ENCODE measurements at places on chromosomes 12 and 14.

DNA sequence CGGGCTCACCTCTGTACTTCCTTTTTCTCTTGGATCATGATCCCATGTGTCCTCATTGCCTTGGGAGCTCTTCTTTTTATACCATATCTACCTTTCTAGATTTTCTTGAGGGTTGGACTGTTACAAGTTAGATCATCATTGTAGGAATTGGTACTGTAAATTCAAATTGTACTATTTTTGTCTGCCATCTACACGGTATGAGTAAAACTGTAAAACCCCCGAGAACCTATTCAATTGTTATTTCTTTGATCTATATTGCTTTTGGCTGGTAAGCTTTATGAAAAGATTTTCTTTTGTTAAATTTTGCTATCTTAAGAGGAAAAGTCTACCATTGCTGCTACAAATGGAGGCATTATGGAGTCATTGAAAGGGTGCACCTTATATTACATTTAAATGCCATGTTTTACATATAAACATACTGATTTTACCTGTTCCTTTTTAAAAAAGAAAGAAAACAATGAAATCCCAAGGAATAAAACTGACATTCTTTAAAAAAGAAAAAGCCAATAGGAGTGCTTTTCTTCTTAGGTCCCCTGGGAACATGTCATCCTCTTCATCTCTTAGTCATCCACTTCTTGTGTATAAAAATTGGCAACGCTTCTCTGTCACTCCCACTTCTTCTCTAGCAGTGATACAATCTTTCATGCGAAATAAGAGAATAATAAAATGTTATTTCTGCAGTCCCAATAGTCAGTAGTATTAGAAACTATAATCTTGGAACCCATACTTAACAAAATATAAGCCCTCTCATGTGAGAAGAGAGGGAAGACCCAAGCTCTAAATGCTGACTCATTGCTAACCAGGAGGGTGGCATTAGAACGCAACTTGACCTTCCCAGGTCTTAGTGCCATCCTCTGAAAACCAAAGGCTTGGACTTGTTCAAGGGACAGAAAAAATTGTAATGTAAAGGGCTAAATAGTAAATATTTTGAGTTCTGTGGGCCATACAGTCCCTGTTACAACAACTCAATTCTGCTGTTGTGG lies 20.4 kb downstream of the RGS6 start:
- no peak for DNase-seq

DNA sequence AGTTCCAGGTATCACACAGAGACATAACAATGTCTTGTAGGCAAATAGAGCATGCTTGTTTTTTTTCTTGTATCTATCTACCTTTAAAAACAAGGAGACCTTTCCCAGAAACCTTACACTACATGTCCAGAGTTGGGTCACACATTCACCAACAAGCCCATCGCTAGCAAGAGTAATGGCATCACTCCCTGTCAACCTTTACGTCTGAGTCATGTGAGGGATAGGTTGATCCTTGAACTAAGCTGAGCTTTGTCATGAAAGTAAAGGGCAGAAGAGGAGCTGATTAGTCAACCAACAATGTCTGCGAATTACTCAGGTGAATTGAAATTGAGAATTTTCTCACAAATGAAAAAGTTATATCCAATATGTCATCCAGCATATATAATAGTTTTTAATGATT lies 219.4 kb downstream of the CNTN1 start:
- DNase-seq = no peak

- no peak for DNase-seq
These were observed 66.8 kb upstream of the GPR68 start for GRCh38 chr14:91311284-91311662.

GRCh38 chr14:62103464-62103863 lies 341.2 kb downstream of the SNAPC1 start:
- no peak for DNase-seq
